Right renal pelvis (tissue), 4 donors: ENCODE measurements at places on chromosomes 3 and 15.
A peak's percentile ranks its signal among the peaks of the same experiment; 100 is the strongest.

DNA sequence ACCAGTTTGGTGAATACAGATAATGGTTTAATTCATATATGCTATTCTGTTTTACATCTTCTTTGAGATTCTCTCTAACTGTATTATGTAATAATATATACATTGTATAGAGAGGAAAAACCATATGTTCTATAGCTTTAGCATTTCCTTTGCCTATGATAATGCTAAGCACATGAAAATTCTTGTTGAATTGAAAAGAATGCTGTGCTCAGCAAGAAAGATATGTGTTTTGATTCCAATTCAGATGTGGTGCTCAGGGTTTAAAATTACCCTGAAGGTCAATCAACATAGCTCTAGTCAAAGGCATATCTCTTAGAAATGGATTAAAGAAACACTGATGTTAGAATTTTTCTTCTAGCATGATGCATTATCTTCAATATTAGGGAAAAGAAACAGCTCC is 8.5 kb upstream of the TUSC7 start:
- no peak for DNase-seq

- peak; percentile 53 for DNase-seq
These were observed at the start of gene TXNRD3 for GRCh38 chr3:126654571-126655383. TXNRD3 (minus strand) TSS chr3:126655124.

- DNase-seq = no peak
These were observed 130.5 kb downstream of the KLF13 start for GRCh38 chr15:31457161-31457560.

DNA sequence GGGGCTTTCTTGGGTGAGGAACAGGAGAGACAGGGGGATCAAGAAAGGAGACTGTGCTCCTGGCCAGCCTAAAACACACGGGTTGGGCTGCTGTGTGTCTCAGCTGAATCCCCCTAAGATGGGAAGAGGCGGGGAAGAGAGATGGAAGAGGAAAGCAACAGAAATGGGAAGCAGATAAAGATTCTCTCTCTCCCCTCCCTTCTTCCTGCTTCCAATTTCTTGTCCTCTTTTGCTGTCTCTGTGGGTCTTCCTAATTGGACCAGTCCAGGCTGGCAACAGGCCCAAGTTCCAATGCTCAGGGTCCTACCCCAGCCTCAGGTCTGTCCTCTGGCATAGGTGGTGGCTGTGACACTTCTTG is 7.1 kb downstream of the ISLR2 start:
- no peak for DNase-seq

DNA sequence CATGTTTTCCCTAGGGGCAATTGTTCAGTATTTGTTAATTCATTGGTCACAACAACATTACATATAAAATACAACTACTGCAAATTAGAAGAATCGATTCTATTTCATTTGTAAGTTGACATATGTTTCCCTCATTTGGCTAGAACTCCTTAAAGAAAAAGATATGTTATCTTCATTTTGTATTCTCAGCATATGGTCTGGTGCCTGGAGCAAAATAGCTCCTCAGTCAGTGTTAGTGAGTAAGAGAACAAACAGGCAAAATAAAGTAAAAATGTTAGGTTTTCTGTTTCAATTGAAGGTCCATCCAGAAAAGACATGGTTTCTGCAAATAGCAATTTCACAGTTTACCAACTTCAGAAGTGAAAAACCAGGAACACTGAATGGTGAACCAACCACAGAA is 1343.1 kb downstream of the ROBO1 start:
- DNase-seq = no peak

DNA sequence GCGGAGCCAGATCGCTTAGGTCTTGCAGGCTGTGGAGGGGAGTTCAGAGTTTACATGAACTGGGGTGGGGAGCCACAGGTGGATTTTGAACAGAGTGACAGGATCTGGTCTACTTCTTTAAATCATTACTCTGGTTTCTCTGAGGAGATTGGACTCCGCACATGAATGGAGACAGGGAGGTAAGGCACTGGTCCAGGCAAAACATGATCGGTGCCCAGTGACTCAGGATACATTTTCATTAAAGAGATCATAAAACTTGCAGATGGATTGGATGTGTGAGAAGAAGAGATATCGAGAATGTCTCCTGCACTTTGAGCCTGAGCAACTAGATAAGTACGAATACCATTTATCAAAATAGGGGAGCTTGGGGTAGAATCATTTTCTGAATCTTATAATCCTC is 61.8 kb upstream of the CMSS1 start:
- DNase-seq = no peak

- DNase-seq = no peak
These were observed 227.3 kb upstream of the IL12A start for GRCh38 chr3:159761369-159761768.

GRCh38 chr15:88792342-88793282 is 10.6 kb upstream of the ACAN start:
- DNase-seq = no peak

DNA sequence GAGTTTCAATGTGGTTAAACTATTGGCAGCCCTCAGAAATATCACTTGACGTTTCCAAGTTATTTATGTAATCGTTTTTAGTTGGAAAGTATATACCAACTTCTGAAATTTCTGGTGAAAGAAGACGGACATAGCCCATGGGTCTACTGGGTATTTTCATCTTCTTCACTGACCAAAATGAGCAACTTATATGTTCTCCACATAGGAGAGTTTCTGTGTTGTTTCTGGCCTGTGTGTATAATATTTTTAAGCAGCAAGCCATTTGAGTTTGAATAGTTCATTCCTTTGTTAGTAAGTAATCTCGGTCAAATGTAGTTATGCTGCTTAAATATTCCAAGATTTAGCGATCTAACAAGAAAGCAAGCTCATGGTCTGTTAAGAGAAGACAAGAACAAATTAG is 57.3 kb downstream of the ADAMTSL3 start:
- no peak for DNase-seq

- no peak for DNase-seq
These were observed 4.0 kb downstream of the PEX11A start for GRCh38 chr15:89686522-89686921.

DNA sequence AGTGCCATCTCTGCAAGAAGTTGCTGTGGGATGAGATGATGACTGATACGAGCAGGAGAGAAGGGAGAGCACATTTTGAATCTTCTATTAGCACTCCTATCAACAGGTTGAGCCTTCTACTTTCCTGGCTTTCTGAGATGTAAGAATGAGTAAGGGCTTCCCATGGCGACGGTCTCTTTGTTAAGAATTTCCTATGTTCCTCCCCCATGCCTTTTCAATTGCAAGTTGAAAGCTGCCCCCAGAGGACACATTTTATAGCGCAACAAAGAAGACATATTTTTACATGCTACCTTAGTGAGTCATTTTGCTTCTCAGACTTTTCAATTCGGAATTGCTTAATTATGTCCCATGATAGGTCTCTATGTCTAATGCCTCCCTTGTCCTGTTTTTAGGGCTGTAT is 71.3 kb upstream of the LRTM1 start:
- no peak for DNase-seq

DNA sequence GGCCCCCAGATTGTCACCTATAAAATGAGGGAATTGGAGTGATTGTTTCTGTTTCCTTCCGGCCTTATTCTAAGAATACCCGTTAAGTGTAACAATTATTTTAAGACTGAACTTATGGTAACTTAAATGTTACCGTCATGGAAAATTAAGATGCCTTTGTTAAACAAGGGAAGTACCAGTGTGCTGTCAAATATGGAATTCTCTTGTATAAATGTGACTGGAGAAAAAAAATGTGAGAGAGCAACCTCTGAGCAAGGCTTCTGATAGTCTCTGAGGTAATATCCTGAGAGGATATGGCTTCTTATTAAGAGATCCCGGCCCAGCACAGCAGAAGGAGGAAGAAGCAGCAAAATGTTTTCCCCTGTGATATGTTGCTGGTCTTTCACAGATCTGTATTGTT is 480.7 kb upstream of the ADAMTS9 start:
- DNase-seq = no peak

- DNase-seq = no peak
These were observed 1.1 kb downstream of the PAK6 start for GRCh38 chr15:40239693-40240618.

GRCh38 chr3:191051037-191051436 is 148.0 kb upstream of the OSTN start:
- peak; percentile 9 for DNase-seq

DNA sequence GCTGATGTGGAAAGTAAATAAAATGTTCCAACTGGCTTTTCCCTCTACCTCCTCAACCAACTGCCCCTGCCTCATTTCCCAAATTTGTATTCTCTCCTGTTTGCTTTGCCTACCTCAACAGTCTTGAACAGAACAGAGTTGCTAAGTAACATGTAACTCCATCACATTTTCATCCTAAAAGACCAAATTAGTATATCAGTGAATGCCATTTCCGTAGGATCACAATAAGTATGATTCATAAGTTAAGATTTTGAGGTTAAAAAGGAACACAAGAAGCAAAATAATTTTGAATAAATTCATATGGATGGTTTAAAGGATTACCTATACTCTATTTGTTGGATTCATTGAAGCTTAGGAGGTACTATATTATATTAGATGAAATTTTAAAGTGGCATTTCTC is 154.9 kb downstream of the ECT2 start:
- DNase-seq = no peak

- DNase-seq = no peak
These were observed 319.2 kb downstream of the FGF12 start for GRCh38 chr3:192408007-192408646.

DNA sequence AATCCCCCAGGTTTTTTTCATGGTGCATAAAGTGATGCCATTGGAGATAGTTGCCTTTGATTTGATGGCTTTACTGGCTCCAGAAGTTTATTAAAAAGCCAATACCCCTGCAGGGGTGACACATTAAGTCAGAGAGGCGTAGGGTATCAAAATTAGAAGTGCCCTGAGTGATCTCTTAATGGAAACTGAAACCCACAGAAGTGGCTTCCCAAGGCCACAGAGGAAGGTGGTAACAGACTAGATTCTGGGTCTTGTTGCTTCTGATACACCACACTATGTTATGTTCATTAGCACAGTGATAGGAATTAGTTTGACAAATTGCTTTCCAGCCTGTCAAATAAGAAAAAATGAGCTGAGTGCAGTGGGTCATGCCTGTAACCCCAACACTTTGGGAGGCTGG is 112.3 kb downstream of the IQCH start:
- DNase-seq = no peak

DNA sequence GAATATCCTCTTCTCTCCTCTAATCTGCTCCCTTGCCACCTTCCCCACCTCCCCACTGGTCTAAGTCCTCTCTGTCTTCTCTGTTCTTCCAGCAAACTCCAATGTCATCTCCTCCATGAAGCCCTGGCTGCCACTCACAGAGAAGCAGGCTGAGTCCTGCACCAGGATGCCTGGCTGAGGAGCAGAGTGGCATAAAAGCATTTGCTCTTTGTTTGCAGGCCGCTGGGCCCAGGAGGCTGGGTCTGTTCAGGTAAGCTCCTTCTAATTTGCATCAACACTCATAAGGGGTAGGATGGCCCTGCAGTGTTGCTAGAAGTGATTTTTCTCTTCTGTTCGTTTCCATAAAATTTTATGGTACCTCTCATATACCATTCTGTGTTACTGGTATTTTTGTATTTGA is 43.2 kb upstream of the KLHL25 start:
- no peak for DNase-seq

DNA sequence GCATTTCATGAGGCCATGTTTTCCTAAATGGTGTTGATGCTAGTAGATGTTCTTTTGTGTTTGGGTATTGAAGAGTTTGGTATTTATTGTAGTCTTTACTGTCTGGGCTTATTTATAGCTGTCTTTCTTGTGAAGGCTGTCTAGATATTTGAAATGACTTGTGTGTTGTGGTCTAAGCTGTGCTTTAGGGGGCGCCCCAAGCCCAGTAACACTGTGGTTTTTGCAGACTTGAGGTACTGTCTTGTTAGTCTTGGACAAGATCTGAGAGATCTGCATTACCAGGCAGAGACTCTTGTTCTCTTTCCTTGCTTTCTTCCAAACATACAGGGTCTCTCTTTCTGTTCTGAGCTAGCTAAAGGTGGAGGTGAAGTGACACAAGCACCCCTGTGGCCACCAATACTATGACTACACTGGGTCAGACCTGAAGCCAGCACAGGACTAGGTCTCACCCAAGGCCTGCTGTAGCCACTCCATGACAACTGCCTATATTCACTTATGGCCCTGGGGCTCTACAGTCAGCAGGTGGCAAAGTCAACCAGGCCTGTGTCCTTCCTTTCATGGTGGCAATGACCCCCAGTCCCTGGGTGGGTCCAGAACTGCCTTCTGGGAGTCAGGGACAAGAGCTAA is 152.1 kb upstream of the TBC1D5 start:
- no peak for DNase-seq

DNA sequence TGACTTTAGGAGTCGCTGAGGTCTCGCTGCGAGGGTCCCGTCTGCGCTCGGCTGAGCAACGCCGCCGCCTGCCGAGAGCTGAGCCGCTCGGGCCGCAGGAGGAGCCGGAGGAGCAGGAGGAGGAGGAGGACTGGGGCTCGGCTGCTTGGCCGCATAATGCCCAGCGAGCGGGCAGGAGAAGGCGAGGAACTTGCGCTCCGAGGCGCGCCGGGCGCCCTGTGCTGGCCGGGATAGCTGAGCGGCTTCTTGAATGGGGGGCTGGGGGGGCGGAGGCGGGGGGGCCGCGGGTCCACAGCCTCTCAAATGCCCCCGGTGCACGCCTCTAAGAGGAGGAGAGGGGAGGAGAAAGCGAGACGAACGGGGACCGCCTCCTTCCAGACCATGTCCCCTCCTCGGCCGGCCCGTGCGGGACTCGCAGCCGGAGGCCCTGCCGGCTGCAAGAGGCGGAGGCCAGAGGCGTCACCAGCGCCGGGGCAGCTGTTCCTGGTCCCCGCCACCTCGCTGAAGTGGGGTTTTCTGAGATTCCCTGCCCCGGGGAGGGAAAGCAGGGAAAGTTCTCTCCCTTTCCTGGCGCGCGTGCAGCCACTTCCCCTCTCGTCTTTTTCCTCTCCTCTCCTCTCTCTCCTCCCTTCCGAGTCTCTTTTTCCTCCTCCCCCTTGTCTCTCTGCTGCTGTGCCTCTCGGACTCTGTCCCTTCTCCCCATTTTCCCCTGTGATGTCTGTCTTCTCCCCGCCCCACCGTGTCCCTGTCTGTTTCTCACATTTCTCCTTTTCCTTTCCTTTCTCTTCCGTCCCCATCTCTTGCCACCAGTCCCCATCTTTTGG is at the start of gene ADAMTS9:
Gene ADAMTS9, minus strand, starts transcription at position 220 of the 824 bp plus-strand sequence. CDS start 343 bp downstream, outside the sequence.
- peak; percentile 74 for DNase-seq

GRCh38 chr3:30655187-30655812 is 48.9 kb downstream of the TGFBR2 start:
- DNase-seq = no peak

- no peak for DNase-seq
These were observed 163.6 kb downstream of the CTNNB1 start for GRCh38 chr3:41362638-41363559.

- no peak for DNase-seq
These were observed 2.2 kb upstream of the CCR5 start for GRCh38 chr3:46368569-46368968.

GRCh38 chr3:134017490-134017889 is 12.2 kb downstream of the SLCO2A1 start:
- DNase-seq = no peak

- DNase-seq = no peak
These were observed 71.1 kb downstream of the ITPR1 start for GRCh38 chr3:4564270-4564669.

DNA sequence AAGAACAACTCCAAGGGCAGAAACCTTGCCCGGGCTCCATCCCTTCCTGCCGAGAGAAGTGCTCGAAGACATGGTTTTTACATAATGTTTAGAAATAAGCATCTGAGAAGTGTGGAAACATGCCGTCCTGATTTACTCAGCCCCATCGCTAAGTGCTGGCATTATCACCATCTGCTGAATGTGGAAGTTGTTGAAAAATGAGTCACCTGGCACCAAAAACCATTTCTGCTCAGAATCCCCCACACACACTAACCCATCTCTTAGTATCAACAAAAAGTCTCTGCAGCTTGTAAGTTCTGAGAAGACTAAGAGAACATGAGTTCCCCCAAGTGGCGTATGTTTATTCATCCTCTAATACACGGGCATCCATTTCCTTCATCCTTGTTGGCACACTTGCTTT is 51.0 kb upstream of the ARL8B start:
- DNase-seq = no peak
